ENCODE measurements at places on chromosomes 4 and X. TPM values are rescaled to one million over a fixed set of nuclear protein-coding genes. Genes with fewer than 3 reads are reported as not detected.

The CTAG2 gene
- total RNA-seq, result not detected

The PLXNB3 gene
- total RNA-seq, result 36.1 TPM

The PGAM4 gene
- total RNA-seq, result not detected

The BRS3 gene
- total RNA-seq, result not detected

The PNCK gene
- total RNA-seq, result 9.3 TPM

- H3K4me1 ChIP-seq, result no peaks in the 10 kb centered on the region
- no peak overlapping the region for H3K27ac ChIP-seq
- H3K36me3 ChIP-seq, result no peaks in the 10 kb centered on the region
- no peaks in the 10 kb centered on the region for H3K27me3 ChIP-seq
- no peak overlapping the region for H3K4me3 ChIP-seq
- DNase-seq, result no peak
Measured at GRCh38 chrX:78075787-78076389, 28.2 kb upstream of the PGK1 start.

DNA sequence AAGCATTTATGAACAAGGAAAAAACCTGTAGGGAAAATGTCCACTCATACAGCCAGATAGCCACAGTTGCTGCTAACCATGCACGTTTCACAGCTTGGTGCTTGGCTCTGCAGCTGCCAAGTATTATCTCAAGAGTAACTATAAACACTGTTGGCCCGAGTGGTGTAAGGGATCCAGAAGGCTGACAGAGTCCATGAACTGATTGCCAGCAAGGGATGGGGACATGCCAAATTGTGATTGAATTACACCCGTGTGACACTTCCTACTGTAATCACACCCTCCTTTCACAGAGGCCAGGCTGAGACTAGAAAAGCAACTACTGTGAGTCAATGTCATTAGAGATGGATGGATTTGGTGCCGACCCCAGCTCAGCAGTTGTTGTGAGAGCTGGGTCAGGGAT, 223.9 kb upstream of the ANKRD50 start:
- H3K27me3 ChIP-seq, result no peaks in the 10 kb centered on the region
- H3K4me1 ChIP-seq, result peaks cover 42% of the 10 kb centered on the region
- no peak overlapping the region for H3K4me3 ChIP-seq
- H3K36me3 ChIP-seq, result no peaks in the 10 kb centered on the region
- no peak for DNase-seq
- H3K27ac ChIP-seq, result no peak overlapping the region

DNA sequence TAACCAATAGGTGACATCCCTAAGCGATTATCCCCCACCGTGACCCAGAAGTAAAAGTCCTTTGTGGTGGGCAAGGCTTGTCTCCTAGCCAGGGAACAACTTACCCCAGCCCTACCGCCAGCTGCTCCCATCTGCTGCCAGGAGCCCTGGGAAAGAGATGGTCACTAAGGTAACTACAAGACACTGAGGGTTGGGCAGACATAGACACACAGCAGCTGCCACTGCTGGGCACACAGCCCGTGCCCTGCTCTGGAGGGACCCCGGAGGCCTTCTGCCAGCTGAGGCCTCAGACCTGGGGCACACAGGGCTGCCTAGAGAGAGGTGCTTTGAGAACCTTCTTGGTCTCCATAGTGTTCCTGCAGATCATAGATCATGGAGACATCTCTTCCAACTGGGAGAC, 53.0 kb upstream of the PROM1 start:
- no peak overlapping the region for H3K4me3 ChIP-seq
- H3K27me3 ChIP-seq, result no peaks in the 10 kb centered on the region
- H3K36me3 ChIP-seq, result no peaks in the 10 kb centered on the region
- DNase-seq, result no peak
- H3K4me1 ChIP-seq, result no peaks in the 10 kb centered on the region

DNA sequence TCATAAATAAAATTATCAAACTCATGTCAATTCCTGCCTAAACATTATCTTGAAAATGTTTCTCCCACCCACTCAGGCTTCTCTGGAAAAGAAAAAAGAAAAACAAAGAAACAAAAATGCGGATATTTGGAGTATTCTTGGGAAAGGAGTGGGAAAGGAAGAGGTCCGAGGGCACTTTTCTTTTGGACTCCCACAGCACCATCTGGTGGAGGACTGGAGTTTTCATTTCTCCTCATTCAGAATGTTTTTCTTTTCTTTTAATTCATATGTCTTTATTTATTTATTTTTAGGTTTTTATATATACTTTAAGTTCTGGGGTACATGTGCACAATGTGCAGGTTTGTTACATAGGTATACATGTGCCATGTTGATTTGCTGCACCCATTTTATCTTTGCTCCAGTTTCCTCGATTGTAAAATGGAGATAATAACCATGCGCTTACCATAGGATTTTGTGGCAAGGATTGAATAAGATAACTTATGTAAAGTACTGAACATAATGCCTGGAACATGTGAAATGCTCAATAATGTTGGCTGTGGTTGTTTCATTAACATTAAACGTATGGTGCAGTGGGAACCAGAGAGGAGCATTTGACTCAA, 8.0 kb upstream of the KCNE5 start:
- H3K4me3 ChIP-seq, result no peak overlapping the region
- H3K27ac ChIP-seq, result no peak overlapping the region
- no peaks in the 10 kb centered on the region for H3K36me3 ChIP-seq
- DNase-seq, result no peak
- H3K4me1 ChIP-seq, result no peaks in the 10 kb centered on the region

- H3K27me3 ChIP-seq, result no peaks in the 10 kb centered on the region
- no peak overlapping the region for H3K27ac ChIP-seq
- no peaks in the 10 kb centered on the region for H3K36me3 ChIP-seq
- no peak overlapping the region for H3K4me3 ChIP-seq
- no peak for DNase-seq
- H3K4me1 ChIP-seq, result no peaks in the 10 kb centered on the region
Measured at GRCh38 chr4:8637456-8637984, 45.0 kb downstream of the CPZ start.

GRCh38 chrX:8955511-8955910, 78.4 kb downstream of the FAM9B start:
- no peaks in the 10 kb centered on the region for H3K36me3 ChIP-seq
- no peak for DNase-seq
- no peak overlapping the region for H3K27ac ChIP-seq
- H3K27me3 ChIP-seq, result no peaks in the 10 kb centered on the region
- no peaks in the 10 kb centered on the region for H3K4me1 ChIP-seq
- H3K4me3 ChIP-seq, result no peak overlapping the region

DNA sequence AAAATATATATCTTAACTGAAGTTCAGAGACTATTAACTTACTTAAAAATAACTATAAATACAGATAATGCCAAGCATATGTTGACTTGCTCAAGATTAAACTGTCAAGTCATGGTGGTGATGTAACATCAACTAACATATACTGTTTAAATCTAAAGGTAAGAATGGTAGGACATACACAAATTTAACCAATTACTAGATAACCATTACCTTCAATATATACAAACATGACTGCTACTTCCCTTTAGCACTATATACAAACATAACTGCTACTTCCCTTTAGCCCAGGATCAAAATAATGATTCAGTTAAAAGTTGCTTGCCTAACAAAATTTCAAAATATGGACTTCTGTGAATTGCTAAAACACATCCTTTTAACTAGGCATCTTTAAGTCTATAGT, 14.9 kb downstream of the HNRNPD start:
- no peak overlapping the region for H3K4me3 ChIP-seq
- no peaks in the 10 kb centered on the region for H3K36me3 ChIP-seq
- no peaks in the 10 kb centered on the region for H3K27me3 ChIP-seq
- peaks cover 75% of the 10 kb centered on the region for H3K4me1 ChIP-seq

DNA sequence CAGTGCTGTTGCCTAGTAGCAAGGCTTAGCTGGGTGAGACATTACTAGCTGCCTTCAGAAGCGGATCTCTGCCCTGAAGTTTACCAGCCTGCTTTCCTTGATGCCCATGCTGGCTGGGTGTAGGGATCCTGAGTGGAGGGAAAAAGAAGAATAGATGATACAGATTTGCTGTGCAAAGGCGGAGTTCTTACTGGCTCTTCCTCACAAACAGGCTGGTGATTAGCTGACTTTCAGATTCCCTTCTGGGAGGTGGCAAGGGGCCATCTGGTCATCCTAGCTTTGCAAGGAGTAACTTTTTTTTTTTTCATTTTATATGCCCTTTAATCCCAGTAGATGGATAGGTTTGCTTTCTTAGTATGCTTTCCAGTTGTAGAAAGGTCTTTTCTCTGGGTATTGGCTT, 44.8 kb downstream of the SMARCA5 start:
- H3K36me3 ChIP-seq, result peaks cover 3% of the 10 kb centered on the region
- H3K27me3 ChIP-seq, result no peaks in the 10 kb centered on the region
- no peak for DNase-seq
- H3K4me1 ChIP-seq, result peaks cover 6% of the 10 kb centered on the region
- no peak overlapping the region for H3K27ac ChIP-seq

All from vagina (tissue), 2 donors.